Activated CD8-positive, alpha-beta T cell treated with anti-CD3 and anti-CD28 coated beads, Interleukin-2, amount 10 ng/mL, durations not matched to agents 7 days and 5 days (primary cell): ENCODE measurements at places on chromosomes 2 and 18. TPM values are rescaled to one million over a fixed set of nuclear protein-coding genes. Genes with fewer than 3 reads are reported as not detected.

DNA sequence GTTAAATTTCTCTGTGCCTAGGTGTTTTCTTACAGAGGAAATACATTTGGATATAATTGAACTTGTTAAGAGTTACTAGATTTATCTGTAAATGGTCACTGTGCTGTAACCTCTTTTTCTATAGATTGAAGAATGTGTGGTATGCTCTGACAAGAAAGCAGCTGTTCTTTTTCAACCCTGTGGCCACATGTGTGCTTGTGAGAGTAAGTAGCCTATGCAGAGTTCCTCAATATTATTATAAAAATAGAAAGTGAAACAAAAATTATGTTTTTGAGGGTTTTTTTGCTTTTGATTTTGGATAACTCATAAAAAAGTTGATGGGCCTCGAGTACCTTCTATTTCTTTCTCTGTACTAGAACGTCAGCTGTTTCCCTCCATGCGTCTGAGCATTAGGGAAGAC is 112.4 kb downstream of the MIB1 start:
- peak overlapping the region; percentile 6 for H3K27ac ChIP-seq
- DNase-seq: no peak
- no peaks in the 10 kb centered on the region for H3K27me3 ChIP-seq
- H3K4me3 ChIP-seq: no peak overlapping the region
- H3K36me3 ChIP-seq: peaks cover 2% of the 10 kb centered on the region

- H3K4me3 ChIP-seq: no peak overlapping the region
- peaks cover 9% of the 10 kb centered on the region for H3K4me1 ChIP-seq
- H3K27ac ChIP-seq: no peak overlapping the region
- H3K27me3 ChIP-seq: no peaks in the 10 kb centered on the region
- no peak for DNase-seq
- no peaks in the 10 kb centered on the region for H3K36me3 ChIP-seq
Measured at GRCh38 chr18:48733643-48734253, 194.9 kb downstream of the CTIF start.

GRCh38 chr18:28855524-28855923 is 678.6 kb upstream of the CDH2 start:
- no peak overlapping the region for H3K27ac ChIP-seq
- H3K27me3 ChIP-seq: no peaks in the 10 kb centered on the region
- DNase-seq: no peak
- H3K4me3 ChIP-seq: no peak overlapping the region
- no peaks in the 10 kb centered on the region for H3K36me3 ChIP-seq

- no peak for DNase-seq
- no peak within 1 kb of the TSS for H3K4me3 ChIP-seq
Measured at GRCh38 chr2:28981016-28981441, at the start of gene TOGARAM2. TSS of gene TOGARAM2 (plus strand) at chr2:28981298. CDS start at chr2:28994835, 13,537 bp downstream.

- no peak for DNase-seq
- H3K27ac ChIP-seq: no peak overlapping the region
- peaks cover 6% of the 10 kb centered on the region for H3K27me3 ChIP-seq
- no peaks in the 10 kb centered on the region for H3K4me1 ChIP-seq
Measured at GRCh38 chr2:233810385-233810784, 32.3 kb downstream of the MROH2A start.

Gene CERKL
- not detected for total RNA-seq

Gene KCNG2
- total RNA-seq: not detected
